ENCODE measurements at places on chromosomes 11 and 22.

DNA sequence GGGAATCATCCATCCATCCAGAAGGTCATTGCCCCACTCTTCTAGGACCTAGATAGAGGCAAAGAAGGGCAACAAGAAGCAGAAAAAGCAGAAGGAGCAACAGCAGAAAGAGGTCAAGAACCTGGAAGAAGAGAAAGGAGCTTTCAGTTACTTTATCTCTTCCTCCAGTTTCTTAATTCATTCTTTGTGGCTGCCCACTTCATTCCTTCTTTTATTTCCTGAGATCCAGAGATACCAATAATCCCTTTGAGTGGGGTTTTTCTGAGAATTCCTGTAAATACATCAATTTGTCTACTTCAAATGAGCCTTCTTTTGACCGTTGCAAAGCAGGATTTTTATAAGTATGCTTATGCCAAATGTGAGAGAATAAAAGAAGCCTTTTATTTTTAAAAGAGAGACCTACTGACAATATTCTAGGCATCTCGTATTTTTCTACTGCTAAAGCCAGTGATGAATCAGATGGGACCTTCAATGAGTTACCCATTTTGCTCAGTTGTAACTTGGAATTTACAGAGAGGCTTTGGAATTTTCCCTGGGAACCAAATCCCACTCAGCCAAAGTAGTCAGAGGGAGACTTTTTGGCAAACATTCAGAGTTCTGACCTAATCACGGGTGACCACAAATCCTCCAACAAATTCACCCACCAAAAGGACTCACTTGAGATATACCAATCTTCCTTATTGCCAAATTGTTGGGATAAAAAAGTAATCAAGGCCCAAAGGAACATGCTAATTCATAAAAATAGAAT, 54.9 kb downstream of the ZC3H12C start:
- DNase-seq, result no peak

DNA sequence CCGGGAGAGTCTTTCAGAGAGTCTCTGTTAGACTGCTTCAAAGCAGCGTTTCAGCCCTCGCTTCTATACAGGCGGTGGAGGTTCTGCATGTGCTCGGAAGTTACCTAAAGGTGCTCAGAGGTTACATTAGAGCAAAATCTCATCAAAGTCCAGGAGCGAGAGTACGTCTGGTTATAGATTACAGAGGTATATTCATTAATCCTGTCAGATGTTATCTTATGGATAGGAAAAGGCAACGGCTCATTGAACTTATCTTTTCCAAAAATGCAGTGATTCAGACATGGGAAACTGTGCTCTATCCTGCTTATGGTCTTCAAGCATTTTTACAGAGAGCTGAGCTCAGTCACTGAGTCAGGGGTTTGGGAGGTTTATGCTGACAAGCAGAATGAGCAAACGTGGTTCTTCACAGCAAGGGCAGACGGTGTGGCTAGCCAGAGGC, 9.1 kb upstream of the ZBED5 start:
- peak; percentile 6 for DNase-seq

DNA sequence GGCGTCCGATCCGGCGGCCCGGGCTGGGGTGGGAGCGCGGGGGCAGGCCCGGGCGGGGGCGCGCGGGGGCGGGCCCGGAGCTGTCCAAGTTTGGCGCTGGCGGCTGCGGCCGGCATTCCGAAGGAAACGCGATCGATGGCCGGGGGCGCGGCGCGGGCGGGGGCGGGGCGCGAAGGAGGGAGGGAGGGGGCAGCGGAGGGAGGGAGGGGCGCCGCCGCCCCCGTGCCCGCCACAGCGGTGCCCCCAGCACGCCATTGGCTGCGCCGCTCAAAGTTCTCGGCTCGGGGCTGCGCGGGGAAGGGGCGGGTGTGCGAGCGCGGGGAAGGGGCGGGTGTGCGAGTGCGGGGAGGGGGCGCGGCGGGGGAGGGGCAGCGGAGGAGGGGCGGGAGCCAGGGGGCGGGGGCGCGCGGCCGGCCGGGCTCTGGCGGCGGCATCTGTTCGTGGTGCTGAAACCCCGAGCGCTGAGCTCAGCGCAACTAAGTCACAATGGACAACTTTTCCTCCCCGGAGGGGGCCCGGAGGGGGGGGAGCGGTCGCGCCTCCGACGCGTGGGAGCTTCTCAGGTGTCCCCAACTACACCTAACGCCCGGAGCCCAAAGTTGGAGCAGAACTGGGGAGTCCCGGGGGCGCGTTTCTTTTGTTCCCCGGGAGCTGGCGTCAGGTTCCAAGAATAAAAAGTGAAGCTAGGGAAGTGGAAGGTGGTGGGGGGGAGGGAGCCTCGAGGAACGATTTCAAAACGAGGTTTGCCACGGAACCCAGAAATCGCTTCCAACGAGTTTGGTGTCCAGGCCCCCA, 2.2 kb downstream of the PHF21B start:
- DNase-seq, result no peak

GRCh38 chr11:98835335-98835734, 185.4 kb upstream of the CNTN5 start:
- no peak for DNase-seq

DNA sequence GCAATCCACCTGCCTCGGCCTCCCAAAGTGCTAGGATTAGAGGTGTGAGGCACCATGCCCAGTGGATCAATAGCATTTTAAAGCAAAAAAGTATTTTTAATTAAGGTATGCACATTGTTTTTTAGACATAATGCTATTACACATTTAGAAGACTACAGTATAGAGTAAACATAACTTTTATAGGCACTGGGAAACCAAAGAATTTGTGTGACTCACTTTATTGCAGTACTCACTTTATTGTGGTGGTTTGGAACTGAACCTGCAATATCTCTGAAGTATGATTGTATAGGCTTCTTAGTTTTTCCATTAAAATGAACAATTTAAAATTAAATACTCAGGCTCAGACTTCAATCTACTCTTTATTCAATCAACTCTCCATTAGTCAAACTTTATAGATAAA, 17.5 kb upstream of the CD3E start:
- no peak for DNase-seq

GRCh38 chr11:83024270-83024854, 47.3 kb downstream of the RAB30 start:
- DNase-seq, result no peak

DNA sequence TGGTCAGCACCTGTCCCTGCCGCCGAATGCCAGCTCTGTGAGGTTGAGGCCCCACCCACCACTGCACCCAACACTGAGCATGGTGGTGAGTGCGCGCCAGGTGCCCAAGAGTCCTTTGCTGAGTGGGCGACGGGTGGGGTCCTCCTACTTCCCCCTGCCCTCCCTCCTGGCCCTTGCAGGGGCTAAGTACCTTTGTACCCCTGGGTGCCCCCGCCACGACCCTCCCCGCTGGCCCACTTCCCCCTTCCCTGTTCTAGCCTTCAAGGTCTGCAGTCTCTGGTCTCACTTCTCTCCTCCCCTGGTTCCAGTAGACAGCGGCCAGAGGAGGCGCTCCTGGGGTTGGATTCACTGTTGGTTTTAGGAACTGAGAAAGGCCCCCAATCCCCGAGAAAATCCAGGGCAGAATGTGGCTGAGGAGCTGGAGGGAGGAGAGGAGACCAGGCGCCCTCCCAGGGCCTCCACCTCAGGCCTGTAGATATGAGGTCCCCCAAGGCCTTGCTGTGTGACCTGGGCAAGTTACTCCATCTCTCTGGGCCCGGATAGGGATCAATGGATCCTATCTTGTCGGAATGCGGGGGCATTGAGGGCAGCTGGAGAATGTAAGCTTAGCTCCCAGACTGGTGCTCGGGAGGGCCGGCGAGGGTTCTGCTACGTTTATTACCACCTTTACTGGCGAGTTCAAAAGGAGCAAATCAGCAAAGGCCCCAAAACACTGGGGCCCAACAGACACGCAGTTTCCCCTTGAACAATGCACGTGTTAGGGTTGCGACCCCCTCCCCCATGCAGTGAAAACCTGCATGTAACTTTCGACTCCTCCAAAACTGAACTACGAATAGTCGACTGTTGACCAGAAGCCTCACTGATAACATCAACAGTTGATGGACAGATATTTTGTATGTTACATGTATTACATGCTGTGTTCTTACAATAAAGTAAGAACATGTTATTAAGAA, 31.9 kb upstream of the SMIM38 start:
- DNase-seq, result no peak

DNA sequence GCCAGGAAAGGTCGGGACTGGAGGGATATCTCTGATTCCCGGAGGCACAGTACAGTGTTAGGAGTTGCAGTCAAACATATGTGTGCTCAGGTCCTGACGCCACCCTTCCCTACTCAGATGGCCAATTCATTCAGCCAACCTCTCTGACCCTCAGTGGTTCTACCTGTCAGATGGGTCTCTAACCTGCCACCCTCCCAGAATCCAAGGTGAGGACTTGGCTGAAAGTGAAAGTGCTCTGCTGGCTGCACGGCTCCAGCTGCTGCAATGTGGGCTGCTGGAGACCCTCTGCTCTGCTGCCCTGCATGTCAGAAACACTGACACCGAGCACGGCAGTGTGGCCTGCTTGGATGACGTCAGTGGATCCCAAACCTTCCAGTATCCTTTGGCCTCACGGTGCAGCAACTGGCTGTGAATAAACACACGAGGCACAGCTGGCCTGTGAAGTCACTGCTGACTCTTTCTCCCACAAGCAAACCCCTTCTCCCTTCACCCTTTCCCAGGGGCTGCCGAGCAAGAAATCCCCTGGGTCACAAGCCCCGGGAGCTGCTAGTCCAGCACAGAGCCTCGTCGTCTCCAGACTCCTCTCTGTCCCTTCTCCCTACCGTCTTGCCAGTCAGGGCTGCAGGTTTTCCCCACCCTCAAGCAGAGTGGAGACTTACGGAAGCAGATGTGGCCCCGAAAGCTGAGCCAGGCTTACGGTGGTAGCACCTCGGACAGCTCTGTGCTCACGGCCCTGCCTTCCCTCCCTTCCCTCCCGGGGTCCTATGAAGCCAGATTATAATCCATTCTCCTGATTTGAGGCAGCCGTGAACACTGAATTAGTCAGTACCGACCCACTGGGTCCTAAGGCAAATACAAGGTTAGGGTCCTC, 24.3 kb downstream of the KIAA0930 start:
- DNase-seq, result no peak

- peak; percentile 18 for DNase-seq
Observed at GRCh38 chr11:65432100-65432650, 9.6 kb downstream of the NEAT1 start.

- peak; percentile 72 for DNase-seq
Observed at GRCh38 chr11:94922321-94923003, 50.9 kb downstream of the CWC15 start.

GRCh38 chr11:125465255-125465654, 30.8 kb downstream of the FEZ1 start:
- DNase-seq, result no peak

DNA sequence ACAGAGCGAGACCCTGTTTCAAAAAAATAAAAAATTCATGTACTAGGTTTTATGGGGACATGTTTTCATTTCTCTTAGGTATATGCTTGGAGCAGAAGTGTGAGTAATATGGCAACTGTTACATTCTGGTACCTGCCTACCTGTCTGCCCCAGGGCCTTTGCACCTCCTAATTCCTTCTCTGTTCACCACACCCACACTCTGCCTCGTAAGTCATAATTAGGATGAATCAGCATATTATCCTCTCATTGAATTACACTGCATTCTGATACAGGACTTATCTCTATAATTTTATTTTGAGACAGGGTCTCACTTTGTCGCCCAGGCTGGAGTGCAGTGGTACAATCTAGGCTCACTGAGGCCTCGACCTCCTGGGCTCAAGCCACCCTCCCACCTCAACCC, 3.1 kb upstream of the RAPSN start:
- no peak for DNase-seq

GRCh38 chr11:67387069-67387468, 4.7 kb upstream of the RAD9A start:
- DNase-seq, result peak; percentile 46

DNA sequence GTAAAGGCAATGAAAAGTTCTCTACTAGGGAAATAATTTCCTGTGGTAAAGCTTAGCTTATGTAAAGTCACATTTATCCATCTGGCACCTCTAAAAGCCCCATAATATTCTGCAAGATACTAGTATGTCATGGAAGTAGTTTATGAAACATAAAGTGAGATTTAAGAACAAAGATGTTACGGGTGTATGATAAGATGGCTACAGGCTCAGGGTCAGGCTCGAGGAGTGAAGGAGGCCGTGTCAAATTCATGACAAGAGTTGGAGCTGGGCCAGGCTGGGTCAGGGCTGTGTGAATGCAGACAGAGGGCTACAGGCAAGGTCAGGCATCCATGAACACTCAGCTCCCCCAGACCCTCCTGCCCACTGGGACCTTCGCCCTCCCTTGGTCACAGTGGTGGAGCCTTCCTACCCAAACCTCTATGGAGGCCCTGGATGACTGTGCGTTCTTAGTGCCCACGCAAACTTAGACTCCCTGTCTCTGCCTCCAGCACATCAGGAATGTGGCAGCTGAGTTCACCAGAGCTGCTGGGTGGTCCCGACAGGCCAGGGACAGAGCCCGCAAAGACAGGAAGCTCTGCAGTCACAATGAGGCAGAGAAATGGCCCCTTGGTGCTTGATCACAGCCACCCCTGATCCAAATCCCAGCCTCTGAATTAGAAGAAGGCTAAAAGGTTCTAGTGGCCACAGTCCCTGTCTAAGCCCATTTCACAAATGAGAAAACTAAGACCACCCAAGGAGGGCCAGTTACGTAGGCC, 14.8 kb downstream of the IGLL5 start:
- no peak for DNase-seq

DNA sequence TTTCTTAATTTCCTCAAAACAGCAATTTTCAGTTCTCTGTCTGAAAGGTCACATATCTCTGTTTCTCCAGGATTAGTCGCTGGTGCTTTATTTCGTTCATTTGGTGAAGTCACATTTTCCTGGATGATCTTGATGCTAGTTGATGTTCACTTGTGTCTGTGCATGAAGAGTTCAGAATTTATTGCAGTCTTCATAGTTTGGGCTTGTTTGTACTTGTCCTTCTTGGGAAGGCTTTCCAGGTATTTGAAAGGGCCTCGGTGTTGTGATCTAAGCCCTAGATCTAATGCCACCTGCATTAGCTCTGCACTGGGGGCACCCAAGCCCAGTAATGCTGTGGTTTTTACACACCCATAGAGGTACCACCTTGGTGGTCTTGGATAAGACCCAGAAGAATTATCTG, 228.9 kb downstream of the GUCY1A2 start:
- DNase-seq, result no peak

DNA sequence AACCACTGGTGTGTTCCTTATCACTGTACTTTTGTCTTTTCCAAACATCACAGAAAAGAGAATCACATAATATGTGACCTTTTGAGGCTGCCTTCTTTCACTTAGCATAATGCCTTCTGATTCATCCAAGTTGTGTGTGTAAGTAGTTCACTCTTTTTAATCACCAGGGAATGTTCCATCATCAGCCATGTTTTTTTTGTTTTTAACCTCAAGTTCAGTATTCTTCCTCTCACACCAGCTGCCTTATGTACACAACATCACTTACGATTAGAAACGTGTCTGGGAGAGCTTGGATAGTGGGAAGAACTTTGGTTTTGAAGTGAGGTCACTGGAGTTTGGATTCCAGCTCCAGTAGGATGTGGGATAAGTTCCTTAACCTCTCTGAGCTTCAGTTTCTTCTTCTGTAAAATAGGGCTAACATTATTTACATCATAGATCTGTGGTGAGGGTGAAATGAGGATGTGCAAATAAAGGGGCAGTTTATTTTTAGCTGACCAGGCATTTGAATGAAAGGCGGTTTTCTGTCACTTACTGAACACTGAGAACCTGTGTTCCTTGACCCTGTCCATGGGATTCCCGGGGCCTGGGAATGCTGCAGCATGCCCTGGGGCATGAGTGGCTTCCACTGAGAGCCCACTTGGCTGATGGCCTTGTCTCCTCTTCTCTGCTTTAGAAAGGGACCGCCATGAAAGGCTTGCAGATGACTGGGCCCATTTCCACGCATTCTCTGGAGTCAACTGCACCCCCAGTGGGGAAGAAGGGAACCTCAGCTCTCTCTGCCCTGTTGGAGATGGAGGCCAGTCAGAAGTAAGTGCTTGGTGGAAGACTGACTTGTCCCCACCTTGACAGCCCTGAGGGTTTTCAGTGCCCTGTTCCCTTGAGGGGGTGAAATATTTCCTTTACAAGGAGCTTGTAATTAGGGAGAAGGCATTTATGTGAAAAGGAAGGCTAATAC, 92.6 kb downstream of the DEPDC5 start:
- DNase-seq, result peak; percentile 37
